Neural progenitor cell (in vitro differentiated cells): ENCODE measurements at places on chromosomes 12 and 14.
A peak's percentile ranks its signal among the peaks of the same experiment; 100 is the strongest.

- no peak for DNase-seq
These were observed 32.0 kb downstream of the ITGA7 start for GRCh38 chr12:55675666-55676065.

- DNase-seq: no peak
These were observed 107.9 kb upstream of the WSCD2 start for GRCh38 chr12:108021141-108021540.

GRCh38 chr14:36656687-36657398, 4.8 kb upstream of the PAX9 start:
- DNase-seq: peak; percentile 48

GRCh38 chr14:65770681-65771080, 358.2 kb downstream of the FUT8 start:
- DNase-seq: no peak

DNA sequence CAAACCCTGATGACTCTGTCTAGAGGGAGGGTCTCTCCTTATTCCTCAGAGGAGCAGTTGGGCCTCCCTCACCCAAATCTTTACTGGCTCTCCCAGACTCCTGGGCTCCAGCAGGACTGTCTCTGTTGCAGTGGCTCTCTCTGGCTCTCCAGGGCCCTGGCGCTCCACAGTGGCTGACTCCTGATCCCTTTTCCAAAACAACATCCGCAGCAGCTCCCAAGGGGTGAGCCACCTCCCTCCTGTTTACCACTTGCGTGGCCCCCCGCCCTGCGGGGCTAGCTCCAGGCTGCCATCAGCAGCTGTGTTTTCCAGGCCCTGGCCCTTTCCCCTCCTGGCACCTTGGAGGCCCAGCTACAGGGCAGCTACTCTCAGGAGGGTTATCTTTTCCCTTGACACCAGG, 123.5 kb downstream of the CALM1 start:
- no peak for DNase-seq

DNA sequence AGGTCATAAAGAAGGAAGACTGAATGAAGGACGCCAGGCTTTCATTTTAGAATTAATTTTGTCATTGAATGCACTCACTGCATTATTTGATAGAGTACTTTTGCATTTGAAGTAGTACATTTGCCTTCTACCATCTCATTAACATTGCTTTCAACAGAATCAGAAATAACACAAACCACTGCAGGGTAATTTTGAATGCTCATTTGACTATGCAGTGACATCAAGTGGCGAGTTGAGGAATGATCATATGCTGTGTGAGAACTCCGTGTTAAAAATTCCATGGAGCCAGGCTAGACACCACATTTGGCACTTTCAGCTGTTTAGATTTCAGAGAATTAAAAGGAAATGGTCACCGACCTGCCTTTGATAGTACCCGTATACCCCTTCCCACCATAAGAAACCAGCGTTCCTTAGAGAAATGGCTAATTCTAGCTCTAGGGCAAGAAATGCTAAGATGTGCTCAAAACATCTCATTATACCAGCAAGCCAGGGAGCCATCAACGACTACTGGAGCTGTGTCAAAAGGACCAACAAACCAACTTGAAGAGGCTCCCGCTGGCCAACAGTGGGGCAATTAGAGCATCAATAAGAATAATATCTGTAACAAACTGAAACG, 16.5 kb downstream of the HEBP1 start:
- no peak for DNase-seq

DNA sequence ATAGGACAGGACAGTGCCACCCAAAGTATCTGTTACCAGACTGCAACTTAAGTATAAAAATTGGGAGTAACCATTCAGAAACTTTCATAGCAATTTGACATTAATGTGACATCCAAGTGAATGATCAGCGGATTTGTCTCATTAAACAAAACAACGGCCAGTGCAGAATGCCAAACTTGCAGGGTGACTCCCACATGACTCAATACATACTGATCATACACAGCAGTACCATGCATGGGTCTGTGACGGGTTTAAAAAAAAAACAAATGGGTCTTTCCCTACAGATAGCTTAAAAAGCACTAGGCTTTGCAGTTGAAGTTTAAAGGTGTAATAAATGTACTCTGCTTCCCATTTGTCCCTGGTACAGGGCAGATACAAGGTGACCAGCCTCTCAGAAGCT, 116.6 kb downstream of the SLC35F4 start:
- no peak for DNase-seq

- DNase-seq: no peak
These were observed 22.3 kb upstream of the MED13L start for GRCh38 chr12:116299665-116300328.
